ENCODE measurements at places on chromosomes 5 and 9. TPM values are rescaled to one million over a fixed set of nuclear protein-coding genes. Genes with fewer than 3 reads are reported as not detected.

HTR4 gene
- not detected for polyA plus RNA-seq

SYK gene
- 1.5 TPM for polyA plus RNA-seq

TSLP gene
- 2.8 TPM for polyA plus RNA-seq

TEX48 gene
- polyA plus RNA-seq: not detected

NIM1K gene
- 0.07 TPM for polyA plus RNA-seq

ENTREP1 gene
- 12.3 TPM for polyA plus RNA-seq

CDH9 gene
- polyA plus RNA-seq: not detected

CEL gene
- 1.5 TPM for polyA plus RNA-seq

CCDC152 gene
- polyA plus RNA-seq: 0.66 TPM

PCDHA13 gene
- polyA plus RNA-seq: not detected

FCN2 gene
- polyA plus RNA-seq: 0.19 TPM

DNA sequence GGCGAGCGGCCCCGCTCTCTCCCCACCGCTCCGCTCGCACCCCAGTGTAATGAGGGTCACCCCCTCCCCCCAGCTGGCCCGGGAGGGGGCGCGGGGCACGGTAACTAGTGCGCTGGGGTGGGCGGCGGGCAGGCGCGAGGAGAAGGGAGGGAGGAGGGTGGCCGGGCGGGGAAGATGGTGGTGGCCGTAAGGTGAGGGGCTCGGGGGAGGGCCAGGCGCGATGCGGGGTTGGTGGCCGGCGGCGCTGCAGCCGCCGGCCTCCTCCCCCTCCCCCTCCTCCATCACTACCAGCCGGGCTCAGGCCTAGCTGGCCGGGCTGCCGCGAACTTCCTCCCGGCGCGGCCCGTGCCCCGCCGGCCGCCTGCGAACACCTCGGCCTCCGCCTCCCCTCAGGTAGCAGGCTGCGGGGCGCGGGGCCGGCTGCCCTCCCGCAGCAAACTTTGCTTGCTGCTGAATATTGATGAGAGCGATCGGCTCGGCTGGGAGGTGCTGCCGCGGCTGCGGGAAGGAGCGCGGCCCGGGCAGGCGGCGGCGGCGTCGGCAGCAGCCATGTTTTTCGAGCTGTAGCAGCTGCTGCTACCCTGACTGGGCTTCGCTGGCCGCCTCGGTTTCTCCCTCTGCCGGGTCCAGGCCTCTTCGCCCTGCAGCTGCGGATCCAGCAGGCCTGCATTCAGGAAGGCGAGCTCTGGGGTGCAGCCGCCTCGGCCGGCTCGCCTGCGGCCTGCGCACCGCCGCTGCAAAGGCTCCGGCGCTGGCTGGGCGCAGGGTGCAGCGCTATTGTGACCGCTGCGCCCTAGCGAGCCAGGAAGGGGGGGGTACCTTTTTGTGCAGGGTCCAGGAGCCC is 502 bp downstream of the NSD1 start:
- peak; percentile 58 for DNase-seq

- no peak for DNase-seq
These were observed 5.7 kb upstream of the PRDM6 start for GRCh38 chr5:123083298-123083697.

GRCh38 chr9:136875155-136875554 is 9.0 kb upstream of the EDF1 start:
- no peak for DNase-seq

- DNase-seq: no peak
These were observed 7.7 kb downstream of the MFAP3 start for GRCh38 chr5:154046486-154046885.

DNA sequence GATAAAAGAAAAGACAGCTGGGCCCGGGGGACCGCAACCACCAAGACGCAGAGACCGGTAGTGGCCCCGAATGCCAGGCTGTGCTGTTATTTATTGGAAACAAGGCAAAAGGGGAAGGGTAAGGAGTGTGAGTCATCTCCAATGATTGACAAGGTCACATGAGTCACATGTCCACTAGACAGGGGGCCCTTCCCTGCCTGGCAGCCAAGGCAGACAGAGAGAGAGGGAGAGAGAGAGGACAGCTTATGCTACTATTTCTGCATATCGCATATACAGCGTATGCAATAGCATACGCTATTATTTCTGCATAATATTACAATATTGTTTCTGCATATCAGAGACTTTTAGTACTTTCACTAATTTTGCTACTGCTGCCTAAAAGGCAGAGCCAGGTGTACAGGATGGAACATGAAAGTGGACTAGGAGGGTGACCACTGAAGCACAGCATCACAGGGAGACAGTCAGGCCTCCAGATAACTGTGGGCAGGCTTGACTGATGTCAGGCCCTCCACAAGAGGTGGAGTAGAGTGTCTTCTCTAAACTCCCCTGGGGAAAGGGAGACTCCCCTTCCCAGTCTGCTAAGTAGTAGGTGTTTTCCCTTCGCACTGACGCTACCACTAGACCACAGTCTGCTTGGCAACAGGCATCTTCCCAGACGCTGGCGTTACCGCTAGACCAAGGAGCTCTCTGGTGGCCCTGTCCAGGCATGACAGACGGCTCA is 50.3 kb downstream of the RFX3 start:
- no peak for DNase-seq

- DNase-seq: no peak
These were observed 166.4 kb downstream of the SLF1 start for GRCh38 chr5:94784536-94785505.

GRCh38 chr9:122193651-122194050 is 33.9 kb downstream of the MORN5 start:
- no peak for DNase-seq

DNA sequence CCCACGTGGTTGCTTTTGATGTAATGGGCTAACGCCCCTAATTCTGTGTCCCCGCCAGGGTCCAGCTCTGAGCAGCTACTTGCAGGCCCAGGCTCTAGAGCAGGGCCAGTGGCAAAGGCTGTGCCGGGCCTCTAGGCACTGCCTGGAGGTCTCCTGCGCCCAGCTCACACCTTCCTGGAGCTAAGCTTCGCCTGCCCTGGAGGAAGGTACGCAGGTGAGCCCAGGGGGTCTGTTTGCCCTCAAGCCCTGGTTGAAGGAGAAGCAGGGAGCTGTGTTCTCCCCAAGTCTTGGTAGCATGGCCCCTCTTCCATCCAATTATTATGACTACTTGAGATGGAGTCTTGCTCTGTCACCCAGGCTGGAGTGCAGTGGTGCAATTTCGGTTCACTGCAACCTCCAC is 5.2 kb upstream of the LMX1B start:
- DNase-seq: no peak

DNA sequence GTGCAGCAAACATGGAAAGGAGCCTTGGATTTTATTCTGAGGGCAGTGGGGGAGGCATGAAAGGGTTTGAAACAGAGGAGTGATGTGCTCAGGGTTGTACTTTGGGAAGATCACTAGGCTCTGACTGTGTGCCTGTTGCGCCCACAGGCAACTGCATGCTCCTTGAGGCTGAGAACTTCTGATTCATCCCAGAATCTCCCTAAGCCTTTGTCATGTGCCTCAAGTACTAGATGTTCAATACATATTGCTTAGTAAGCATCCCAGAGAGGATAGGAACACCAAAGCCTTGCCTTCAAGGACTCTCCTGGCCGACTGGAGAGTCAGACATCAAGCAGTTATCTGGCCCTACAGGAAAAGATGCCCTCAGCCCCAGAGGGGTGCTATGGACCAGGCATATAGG is 54.1 kb downstream of the ARHGEF37 start:
- no peak for DNase-seq

GRCh38 chr9:3955305-3955687 is 344.6 kb downstream of the GLIS3 start:
- no peak for DNase-seq

GRCh38 chr5:131812371-131813160 is 15.7 kb upstream of the FNIP1 start:
- DNase-seq: no peak

GRCh38 chr5:158626718-158627117 is 473.0 kb downstream of the EBF1 start:
- no peak for DNase-seq

GRCh38 chr5:181053488-181054121 is 13.5 kb downstream of the BTNL9 start:
- no peak for DNase-seq

DNA sequence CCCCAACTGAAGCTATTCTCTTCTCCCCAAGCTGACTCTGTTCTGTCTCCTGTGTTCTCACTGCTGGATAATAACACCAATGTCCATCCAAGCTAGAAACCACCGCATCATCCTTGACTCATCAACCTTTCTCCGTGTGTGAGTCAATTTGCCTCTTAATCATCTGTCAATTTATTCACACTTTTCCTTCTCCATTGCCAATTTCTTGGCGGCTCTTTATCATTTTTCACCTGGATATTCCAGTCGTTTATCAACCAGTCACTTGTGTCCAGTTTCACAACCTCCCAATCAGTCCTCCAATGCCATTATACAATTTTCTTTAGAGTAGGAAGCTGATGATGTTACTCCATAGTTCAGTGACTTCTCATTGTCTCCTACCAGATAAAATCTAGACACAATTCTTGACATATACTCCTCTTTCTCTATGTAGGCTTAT is 45.4 kb upstream of the LIFR start:
- no peak for DNase-seq

DNA sequence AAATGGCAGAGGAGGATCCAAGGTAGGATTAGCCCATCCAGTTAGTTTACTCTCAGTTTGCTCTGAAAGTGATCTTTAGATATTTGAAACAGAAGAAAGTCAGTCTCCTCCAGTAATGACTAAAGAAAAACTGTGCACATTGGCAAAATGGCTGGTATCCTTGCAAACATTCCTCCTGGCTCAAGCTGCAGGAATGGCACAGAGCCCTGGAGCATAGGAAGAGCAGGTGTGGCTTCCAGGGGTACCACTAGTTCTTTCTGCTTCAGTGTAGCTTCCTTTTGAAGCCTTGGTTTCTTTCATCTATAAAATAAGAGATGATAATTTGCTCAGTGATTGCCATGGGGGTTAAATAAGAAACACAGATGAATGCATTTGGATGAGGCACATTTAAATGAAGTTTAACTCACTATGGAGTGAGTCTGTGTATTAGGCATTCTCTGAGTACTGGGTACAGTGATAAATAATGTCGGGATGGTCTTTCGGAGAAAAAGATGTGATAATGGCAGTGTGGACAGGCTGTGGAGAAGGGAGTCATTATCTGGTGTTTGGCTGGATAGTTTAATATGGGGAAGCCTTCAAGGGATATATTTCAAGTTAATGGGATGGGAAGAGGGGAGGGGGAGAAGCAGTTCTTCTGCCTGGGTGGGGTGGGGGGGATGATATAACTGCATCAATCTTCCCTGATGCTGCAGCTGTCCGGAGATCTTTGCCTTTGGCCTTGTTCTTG is 217.3 kb upstream of the KLF4 start:
- no peak for DNase-seq

GRCh38 chr5:89128906-89129625 is 246.1 kb upstream of the MEF2C start:
- DNase-seq: no peak

- no peak for DNase-seq
These were observed 213.4 kb downstream of the ATPSCKMT start for GRCh38 chr5:10036136-10036815.

- DNase-seq: no peak
These were observed 20.1 kb downstream of the TNIP1 start for GRCh38 chr5:151060742-151061141.

GRCh38 chr5:87282269-87282668 is 14.6 kb downstream of the RASA1 start:
- no peak for DNase-seq

DNA sequence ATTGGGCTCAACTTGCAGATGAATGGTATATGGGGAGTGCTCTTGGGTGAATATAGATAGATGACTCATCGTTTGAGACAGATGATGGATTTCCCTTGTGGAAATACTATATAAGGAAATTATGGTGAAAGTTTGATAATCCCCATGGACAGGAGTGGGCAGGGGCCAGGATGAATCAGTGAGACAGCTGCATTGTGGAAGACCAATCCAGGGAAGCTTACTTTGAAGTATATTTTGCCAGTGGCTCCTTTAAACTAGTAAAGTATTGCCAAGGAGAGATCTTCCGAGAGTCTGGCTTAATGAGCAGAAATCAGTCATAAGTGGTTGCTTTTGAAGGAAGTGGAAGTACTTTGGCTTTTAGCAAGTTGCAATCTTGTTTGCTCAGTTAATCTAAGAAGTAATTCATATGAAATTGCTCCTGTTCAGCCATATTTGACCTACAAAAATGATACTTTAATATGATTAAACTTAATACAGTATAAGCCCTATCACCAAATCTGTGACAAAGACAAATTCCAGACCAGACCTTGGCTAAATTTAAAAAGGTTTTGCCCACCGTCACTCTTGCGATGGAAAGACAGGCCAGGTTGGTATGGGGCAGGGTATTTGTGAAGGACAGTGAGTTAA is 9.3 kb upstream of the TNC start:
- no peak for DNase-seq

DNA sequence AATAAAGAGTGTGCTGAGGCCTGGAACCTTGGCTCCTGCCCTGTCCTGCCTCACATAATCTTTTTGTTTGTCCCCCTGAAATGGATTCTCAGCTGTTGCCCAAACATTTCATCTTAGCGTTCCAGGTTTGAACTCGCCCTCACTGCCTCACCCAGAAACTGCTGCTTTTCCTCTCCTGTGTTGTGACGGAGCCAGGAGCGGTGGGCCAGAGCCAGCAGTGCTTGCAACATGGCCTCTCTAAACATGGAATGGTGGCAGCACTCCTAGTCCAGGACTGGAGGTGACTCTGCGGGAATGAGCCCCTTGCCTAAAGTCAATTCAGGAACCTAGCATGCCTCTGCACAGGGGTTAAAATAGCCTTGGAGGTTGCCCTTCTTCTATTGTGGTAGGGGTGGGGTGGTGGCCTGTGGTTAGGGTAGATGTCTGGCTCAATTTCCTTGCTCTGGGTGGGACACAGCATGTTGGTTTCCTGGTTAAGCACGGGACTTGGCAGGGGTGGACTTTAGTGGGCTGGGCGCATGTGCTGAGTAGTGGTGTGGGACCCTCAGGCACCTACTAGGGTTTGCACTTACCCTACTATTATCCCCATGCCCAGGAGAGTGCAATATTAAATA is 101.6 kb downstream of the SLC25A46 start:
- DNase-seq: no peak

GRCh38 chr5:8750100-8750499 is 795.8 kb downstream of the SEMA5A start:
- DNase-seq: no peak

- no peak for DNase-seq
These were observed 105.5 kb upstream of the CPEB4 start for GRCh38 chr5:173782671-173783101.

- DNase-seq: no peak
These were observed 8.4 kb downstream of the MTAP start for GRCh38 chr9:21810881-21811280.
